Amniotic stem cell (primary cell): ENCODE measurements at places on chromosomes 12 and 14.

DNA sequence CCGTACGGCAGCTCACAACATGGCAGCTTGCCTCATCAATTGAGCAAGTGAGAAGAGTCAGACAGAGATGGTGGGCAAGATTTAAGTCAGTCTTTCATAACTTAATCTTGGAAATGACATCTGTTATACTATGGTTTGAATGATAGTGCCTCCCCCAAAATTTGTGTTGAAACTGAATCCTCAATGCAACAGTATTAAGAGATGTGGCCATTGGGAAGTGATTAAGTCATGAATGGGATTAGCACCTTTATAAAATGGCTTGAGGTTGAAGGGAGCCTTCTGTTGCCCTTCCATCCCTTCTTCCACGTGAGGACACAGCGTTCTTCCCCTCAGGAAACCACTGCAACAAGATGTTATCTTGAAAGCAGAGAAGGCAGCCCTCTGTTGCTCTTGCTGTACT is 124.2 kb downstream of the C12orf75 start:
- DNase-seq, result no peak

DNA sequence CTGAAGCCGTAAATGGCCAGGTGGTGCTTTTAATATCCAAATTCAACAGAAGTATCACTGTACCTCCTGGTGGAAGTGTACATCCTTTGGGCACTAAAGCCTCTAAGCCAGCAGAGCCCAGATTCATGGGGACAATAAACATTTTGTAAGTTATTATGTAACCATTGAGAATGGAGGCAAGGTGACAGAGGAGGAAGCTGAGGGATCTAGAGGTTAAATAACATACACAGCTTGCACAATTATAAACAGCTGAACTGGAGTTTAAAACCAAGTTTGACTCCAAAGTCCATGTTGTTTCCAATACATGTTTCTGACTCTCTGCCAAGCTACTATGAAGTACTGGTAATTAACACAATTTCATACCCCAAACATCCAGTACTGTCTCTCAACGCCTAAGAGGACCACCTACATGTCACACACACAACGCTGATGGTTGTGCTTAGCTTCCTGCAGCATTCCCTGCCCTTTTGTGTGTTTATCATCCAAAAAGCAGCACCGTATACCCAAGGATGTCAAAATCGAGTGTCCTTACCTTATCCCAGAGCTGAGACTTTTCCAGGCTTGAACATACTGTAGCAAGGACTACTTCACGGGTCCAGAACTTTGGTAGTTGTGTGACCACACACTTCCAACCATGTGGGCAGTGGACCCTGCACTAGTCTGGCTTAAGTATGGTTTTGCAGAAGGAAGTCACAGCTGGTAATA is 41.3 kb downstream of the EGLN3 start:
- no peak for DNase-seq

GRCh38 chr14:81529391-81529790 is 4.3 kb downstream of the SEL1L start:
- no peak for DNase-seq

- peak; percentile 86 for DNase-seq
Observed at GRCh38 chr12:3698218-3698974, 54.5 kb downstream of the CRACR2A start.
